BJ (cell line): ENCODE measurements at places on chromosomes 6 and 20. TPM values are rescaled to one million over a fixed set of nuclear protein-coding genes. Genes with fewer than 3 reads are reported as not detected.

Gene GSTA3
- not detected in 2 replicates for polyA plus RNA-seq

Gene NEDD9
- polyA plus RNA-seq: 21.3 and 25.6 TPM in 2 replicates

Gene OPRM1
- polyA plus RNA-seq: not detected in 2 replicates

Gene RSPH4A
- polyA plus RNA-seq: 0.09 and 0.13 TPM in 2 replicates

Gene BMP7
- not detected in 2 replicates for polyA plus RNA-seq

Gene MAP3K4
- polyA plus RNA-seq: 5.3 and 7.3 TPM in 2 replicates

Gene COL9A1
- polyA plus RNA-seq: not detected in 2 replicates

Gene CDH22
- not detected in 2 replicates for polyA plus RNA-seq

Gene GPR6
- polyA plus RNA-seq: not detected in 2 replicates
